ENCODE measurements at places on chromosomes 4 and X.

DNA sequence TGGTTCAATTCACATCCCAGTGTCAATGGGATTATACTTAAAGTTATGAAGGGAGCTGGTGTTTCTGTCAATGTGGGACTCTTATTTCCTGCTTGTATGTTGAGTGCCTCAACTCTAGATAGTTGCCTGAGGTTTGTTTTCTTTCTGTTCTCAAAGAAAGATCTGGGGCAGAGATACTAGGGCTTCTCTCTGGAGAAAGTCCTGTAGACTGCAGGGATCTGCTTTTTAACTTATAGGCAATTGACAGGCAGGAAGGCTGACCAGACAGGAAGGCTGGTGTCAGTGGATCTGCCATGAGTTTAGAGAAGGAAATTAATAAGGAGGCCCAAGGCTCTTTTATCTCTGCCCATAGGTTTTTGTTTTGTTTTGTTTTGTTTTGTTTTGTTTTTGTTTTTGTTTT, 64.0 kb upstream of the PRKX start:
- DNase-seq = no peak

DNA sequence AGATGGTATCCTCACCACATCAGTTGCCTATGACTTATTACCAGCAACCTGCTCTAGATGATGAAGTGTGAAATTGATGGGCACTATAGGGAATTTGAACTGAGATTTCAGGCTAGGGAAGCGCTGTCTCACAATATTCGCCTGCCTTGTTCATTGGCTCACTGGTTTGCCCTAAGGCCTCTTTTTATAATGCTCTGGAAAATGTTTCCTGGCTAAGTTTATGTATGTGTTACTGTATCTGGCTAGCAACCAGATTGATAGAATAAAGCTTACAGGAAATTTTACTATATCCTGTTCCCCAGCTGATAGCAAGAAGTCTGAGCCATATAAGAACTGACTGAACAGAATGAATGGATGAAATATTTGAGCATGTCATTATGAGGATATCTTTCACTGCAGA, 71.6 kb downstream of the GSTCD start:
- DNase-seq = no peak

DNA sequence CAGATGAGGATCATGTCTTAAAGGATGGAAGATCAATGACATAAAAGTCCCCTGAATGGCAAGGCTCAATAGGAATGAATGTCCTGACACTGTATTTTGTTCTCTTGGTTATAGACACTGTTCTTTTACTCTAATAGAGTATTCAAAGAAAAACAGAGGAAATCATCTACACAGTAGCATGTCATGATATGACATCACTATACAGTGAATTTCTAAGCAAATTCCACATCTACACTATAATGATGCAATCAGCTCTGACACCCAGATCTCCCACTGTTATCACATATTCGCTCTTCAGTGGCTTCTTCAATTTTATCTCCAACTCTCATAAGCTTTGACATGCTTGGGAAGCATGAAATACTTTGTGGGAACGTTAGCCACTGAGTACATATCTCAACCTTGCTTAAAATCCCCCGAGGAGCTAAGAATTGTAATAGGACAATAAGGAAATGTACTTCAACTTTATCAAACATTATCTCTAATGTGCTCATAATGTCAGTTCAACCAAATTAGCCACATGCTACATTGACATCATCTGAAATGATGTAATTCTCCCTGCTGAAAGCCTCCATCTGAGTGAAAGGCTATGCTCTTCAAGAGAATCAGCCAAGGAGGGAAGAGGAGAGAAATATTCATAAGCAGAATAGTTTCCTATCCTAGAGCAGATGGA, 139.6 kb upstream of the PTCHD1 start:
- DNase-seq = no peak

GRCh38 chrX:1452516-1453394, at the start of gene ASMTL:
Gene ASMTL, minus strand, starts transcription at chrX:1452909. Its CDS starts 69 bp downstream, at chrX:1452840.
- DNase-seq = no peak

DNA sequence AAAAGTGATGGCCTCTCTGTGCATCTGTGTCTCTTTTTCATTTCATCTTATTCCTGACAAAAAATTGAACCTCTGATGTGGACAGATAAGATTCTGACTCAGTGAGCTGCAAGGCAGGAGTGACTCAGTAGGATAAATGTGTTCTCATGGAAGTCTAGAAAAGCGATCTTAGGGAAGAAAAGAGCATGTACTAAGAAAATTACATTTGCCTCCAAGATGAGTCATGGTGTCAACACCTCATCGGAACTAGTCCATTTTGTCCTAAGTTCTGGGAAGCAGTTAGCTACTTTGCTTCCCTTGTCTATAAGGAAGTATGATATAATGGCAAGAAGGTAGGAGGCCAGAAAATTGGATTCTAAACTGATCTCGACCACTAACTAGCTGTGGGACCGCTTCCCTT, 83.5 kb upstream of the AFF2 start:
- no peak for DNase-seq

DNA sequence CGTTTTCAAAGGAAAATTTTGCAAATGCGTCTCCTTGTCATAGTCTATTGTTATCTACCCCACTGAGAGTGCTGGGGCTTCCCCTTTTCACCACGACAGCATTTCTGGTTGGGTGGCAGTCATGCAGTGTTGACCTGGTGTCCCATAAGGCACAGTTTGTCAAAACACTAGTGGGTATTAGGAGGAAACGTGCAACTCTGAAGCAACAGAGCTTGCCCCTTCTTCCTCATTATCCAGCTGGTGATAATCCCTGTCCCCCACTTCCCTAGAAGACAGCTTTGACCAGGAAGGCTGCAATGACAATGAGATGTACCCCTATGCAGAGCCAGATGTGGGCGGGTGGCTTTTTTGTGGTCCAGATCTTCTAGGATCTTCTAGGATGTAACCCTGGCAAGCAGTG, 1.8 kb downstream of the TBC1D1 start:
- DNase-seq = no peak

DNA sequence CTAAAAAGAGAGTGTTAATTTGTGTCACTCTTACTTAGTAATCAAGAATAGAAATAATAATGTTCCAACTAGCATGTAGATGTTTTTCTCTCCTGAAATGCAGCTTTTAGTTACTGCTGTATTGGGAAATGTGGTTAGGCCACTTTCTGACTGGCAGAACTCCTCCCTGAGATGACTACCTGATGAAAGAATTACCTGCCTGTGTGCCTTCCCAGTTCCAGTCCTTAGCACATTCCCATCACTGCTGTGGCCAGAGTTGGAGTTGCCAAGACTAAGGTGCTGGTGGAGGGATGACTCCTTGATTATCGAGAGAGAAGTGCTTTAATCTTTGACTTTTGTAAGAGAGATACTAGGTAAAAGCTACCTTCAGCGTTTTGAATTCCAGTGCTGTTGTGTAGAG, 9.5 kb downstream of the GAB1 start:
- no peak for DNase-seq

GRCh38 chr4:6031846-6032245, 13.6 kb upstream of the C4orf50 start:
- no peak for DNase-seq
